Calu3 (cell line): ENCODE measurements at places on chromosomes 6 and 20. TPM values are rescaled to one million over a fixed set of nuclear protein-coding genes. Genes with fewer than 3 reads are reported as not detected.

The CST1 gene
- 0.69 and 1.2 TPM in 2 replicates for total RNA-seq

The LTB gene
- total RNA-seq, result 0.44 and 1.4 TPM in 2 replicates

The ARMH2 gene
- not detected in 2 replicates for total RNA-seq

The C4B gene
- total RNA-seq, result 7.8 and 13.4 TPM in 2 replicates

The NRSN1 gene
- total RNA-seq, result 0.14 TPM in 1 of 2 replicates, not detected in the other

The RIPPLY2 gene
- 0.31 TPM in 1 of 2 replicates, not detected in the other for total RNA-seq

The ACTR5 gene
- total RNA-seq, result 12.9 and 14.7 TPM in 2 replicates

The SLC22A1 gene
- total RNA-seq, result 4.5 and 5.0 TPM in 2 replicates

The SRMS gene
- not detected in 2 replicates for total RNA-seq

The GZF1 gene
- total RNA-seq, result 4.5 and 5.0 TPM in 2 replicates

The KHDC1L gene
- total RNA-seq, result not detected in 2 replicates

The KATNA1 gene
- total RNA-seq, result 9.9 and 13.1 TPM in 2 replicates

The ID4 gene
- 1.7 and 1.8 TPM in 2 replicates for total RNA-seq

The SYNJ2 gene
- total RNA-seq, result 26.8 and 29.1 TPM in 2 replicates

The CGA gene
- total RNA-seq, result not detected in 2 replicates

The LIN28B gene
- total RNA-seq, result not detected in 2 replicates

The OR12D3 gene
- total RNA-seq, result not detected in 2 replicates

The SLC17A3 gene
- total RNA-seq, result not detected in 2 replicates

The SYCP2 gene
- total RNA-seq, result 56.0 and 58.1 TPM in 2 replicates

The CST5 gene
- total RNA-seq, result not detected in 2 replicates

The TEAD3 gene
- total RNA-seq, result 27.3 and 28.3 TPM in 2 replicates

The ZC2HC1B gene
- total RNA-seq, result not detected in 2 replicates

The HLA-E gene
- total RNA-seq, result 161 and 230 TPM in 2 replicates

The DZANK1 gene
- total RNA-seq, result 0.86 and 1.0 TPM in 2 replicates

The DEFB119 gene
- total RNA-seq, result not detected in 2 replicates

The PPDPF gene
- 517 and 545 TPM in 2 replicates for total RNA-seq

The PRICKLE4 gene
- 6.4 and 7.1 TPM in 2 replicates for total RNA-seq

The NOTCH4 gene
- total RNA-seq, result 4.7 and 5.7 TPM in 2 replicates

The LAMA5 gene
- total RNA-seq, result 740 and 763 TPM in 2 replicates
